ENCODE measurements at places on chromosomes 2 and 18.

DNA sequence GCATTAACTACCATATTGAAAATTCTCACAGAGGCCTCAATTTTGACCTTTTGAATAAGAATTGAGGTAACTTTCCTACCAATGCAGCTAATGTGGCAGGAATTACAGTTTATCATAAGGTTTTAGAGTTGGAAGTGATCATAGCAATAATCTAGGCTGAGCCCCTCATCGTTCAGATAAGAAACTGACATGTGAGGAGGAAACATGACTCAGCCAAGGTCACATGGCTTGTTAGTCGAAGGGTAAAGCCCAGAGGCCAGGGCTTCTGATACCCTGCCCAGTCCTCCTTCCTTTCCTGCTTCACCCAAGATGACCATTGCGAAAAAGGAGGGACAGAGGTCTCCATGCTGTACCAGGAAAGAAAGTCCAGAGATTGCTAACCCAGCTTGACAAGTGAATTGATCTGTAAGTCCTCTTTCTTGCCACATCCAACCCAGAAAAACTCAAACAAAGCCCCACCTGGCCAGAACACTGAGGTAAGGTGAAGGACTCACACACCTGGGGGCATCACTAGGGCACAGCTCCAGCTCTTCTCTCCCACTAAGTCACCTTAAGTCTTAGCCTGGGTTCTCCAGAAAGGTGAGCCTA is 174.8 kb downstream of the EN1 start:
- DNase-seq: no peak
- no peaks in the 10 kb centered on the region for H3K36me3 ChIP-seq
- no peak overlapping the region for H3K4me3 ChIP-seq

GRCh38 chr18:79733986-79734770 is 54.6 kb downstream of the CTDP1 start:
- no peaks in the 10 kb centered on the region for H3K4me1 ChIP-seq
- no peaks in the 10 kb centered on the region for H3K27me3 ChIP-seq
- peaks cover 31% of the 10 kb centered on the region for H3K36me3 ChIP-seq
- no peak overlapping the region for H3K4me3 ChIP-seq
- DNase-seq: no peak
- H3K27ac ChIP-seq: no peak overlapping the region

- H3K27me3 ChIP-seq: no peaks in the 10 kb centered on the region
- H3K36me3 ChIP-seq: no peaks in the 10 kb centered on the region
- no peak overlapping the region for H3K27ac ChIP-seq
- H3K4me3 ChIP-seq: no peak overlapping the region
- DNase-seq: no peak
Measured at GRCh38 chr2:241994556-241995213, 125.2 kb downstream of the RTP5 start.

DNA sequence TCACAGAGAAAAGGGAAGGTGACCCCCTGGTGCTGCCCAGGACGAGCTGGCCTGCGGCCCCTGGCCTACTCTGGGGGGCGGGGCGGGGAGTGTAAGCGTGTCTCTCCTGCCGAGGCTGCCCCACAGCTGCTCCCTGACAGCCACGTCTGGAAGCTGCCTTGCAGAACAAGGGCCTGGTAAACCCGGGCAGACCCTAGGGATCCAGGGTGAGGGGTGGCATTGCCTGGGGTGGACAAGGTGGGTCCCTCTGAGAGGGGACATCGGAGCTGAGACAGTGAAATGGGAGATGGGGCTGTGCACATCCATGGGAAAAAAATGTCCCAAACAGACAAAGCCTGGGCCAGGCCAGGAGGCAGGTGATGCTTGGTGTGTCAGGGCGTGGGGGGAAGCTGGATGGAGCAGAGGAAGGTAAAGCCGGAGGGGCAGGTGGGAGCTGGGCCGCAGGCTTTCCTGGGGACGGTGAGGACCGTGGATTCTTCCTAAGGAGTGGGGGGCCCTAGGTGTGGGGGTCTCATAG is 66.0 kb upstream of the HDAC4 start:
- no peaks in the 10 kb centered on the region for H3K27me3 ChIP-seq
- H3K27ac ChIP-seq: no peak overlapping the region
- H3K36me3 ChIP-seq: no peaks in the 10 kb centered on the region
- no peak overlapping the region for H3K4me3 ChIP-seq

GRCh38 chr2:67669766-67670165 is 272.6 kb downstream of the ETAA1 start:
- no peaks in the 10 kb centered on the region for H3K4me1 ChIP-seq
- no peaks in the 10 kb centered on the region for H3K36me3 ChIP-seq
- no peak for DNase-seq
- H3K4me3 ChIP-seq: no peak overlapping the region
- H3K27ac ChIP-seq: no peak overlapping the region
